ENCODE measurements at places on chromosomes 11 and 22. TPM values are rescaled to one million over a fixed set of nuclear protein-coding genes. Genes with fewer than 3 reads are reported as not detected.

GRCh38 chr11:45897556-45897955, 9.5 kb downstream of the FREY1 start:
- no peak for DNase-seq

- DNase-seq, result no peak
These were observed 651 bp upstream of the FAM83F start for GRCh38 chr22:39994041-39994565.

DNA sequence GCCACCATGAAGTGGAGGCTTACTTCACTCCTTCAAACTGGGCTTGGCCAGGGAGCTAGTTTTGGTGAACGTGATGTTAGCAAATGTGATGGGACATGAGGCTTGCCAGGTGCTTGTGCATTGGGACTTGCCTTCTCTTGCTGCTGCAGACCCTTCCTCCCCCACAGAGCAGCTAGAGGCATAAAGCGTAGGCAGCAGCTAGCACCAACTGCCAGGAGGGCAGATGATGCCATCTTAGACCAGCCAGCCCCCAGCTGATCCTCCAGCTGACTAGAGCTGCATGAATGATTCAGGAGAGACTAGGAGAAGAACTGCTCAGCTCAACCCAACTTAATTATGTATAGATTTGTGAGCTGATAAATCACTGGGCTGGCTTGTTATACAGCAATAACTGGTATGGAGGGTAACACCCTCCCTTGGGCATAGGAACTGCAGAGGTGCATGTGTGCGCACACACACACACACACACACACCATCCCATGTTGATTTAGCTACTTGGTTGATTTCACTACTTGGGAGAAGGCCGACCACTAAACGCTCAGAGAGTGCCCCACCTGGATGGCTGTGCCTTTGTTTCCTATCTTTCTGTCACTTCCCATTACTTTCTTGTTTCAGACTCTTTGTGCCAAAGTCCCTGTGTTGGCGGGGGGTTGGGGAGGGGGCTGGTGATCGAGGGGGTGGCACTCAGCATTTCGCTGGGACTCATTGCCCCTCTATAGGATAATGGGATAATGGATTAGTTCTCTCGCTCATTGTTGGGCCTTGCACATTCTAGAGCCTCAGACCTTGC, 202.8 kb downstream of the ADAMTS15 start:
- no peak for DNase-seq

GRCh38 chr22:23146478-23147205, 1.4 kb downstream of the RAB36 start:
- no peak for DNase-seq

DNA sequence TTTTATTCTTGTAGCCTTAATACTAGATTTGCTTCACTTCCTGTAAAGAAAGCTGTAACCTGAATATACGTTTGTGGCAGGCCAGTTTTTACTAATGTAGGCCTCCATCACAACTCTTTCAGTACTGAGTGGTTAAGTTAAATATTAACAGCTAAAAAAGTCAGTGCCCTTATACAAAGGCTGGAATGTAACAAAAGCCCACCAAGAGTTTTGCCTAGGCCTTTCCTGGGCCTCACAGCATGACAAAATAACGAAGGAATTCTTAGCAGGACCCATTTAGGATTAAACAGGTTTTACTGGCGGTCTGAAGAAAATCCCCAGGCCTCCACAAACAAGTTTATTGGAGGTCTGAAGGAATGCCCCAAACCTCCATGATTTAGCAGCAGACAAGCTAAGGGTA, 43.7 kb downstream of the PIWIL3 start:
- no peak for DNase-seq

GRCh38 chr11:74838188-74838587, 89.5 kb downstream of the RNF169 start:
- no peak for DNase-seq

DNA sequence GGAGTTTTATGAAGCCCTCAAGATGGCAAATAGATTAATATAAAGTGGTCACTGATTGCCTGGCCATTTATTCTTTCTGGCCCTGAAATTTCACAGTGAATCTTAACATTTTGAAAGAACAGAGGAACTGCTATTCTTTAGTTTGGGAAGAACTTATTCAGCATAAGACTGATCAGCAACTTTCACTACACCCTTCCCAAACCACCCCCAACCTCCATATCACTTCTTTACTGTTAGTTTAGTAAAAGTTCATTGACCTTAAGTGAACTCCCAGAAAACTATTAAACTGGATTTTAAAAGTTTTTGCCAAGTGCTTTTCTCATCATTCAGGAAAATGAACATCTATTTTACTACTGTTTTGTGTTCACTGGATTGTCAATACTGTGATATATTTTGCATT, 77.4 kb downstream of the NARS2 start:
- no peak for DNase-seq

GRCh38 chr11:48034926-48035871, 54.8 kb downstream of the PTPRJ start:
- DNase-seq, result no peak

DNA sequence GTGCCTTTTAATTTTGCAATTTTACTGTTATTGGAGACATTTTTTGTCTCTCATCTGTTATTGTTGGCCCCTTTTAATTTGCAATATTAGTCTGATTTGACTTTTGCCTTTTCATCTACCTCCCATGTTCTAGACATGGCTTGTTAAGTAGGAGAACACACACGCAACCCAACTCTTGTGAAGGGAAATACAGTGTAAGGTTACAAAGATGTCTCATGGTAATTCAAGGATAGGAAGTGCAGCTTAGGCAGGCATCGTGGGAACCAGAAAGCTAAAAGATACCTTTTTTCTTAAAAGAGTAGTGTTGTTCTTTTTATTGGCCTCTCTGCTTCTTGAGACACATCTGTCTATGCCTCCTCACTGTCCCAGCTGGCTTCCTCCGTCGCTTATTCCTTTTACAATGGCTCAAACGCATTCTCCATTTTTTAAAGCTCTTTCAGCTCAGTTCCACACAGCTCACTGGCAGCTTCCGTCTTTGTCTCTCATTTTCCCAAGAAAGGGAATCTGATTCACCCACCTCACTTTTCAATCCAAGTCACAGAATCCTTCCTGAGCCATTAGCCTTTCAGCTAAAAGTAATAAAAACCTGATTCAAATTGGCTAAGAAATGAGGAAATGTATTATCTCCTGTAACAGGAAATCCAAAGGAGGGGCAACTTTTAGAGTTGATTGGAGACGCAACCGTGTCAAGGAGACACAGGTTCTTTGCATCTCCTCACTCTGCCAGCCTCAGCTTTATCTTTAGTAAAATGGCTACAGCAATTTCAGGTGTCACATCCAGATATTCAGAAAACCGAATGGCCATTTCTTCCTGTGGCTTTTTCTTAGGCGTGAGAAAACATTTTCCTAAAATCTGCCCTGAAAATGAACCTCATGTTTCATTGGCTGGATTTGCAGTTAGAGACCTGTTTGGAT, 57.2 kb downstream of the SIK2 start:
- DNase-seq, result no peak

DNA sequence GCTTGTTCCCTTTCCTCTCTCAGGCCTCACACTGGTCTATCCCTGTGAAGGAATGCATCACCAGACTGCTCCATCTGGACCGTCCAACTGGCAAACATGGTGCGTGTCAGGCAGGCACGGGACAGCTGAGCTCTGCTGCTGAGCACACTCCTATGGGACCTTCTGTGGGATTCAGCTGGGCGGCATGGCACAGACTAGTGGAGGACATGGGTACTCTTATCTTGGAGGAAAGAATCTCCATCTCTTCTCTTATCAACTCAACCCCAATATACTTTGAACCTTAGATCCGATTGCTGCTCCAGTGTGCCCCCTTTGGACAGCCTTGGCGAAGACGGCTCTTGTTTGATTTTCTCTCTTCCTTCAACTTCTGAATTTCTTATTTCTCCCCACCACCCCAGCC, 593.6 kb downstream of the ETS1 start:
- no peak for DNase-seq

GRCh38 chr11:123065621-123066020, 3.7 kb upstream of the HSPA8 start:
- no peak for DNase-seq

- no peak for DNase-seq
These were observed 1.3 kb upstream of the PVALB start for GRCh38 chr22:36818010-36818642.

DNA sequence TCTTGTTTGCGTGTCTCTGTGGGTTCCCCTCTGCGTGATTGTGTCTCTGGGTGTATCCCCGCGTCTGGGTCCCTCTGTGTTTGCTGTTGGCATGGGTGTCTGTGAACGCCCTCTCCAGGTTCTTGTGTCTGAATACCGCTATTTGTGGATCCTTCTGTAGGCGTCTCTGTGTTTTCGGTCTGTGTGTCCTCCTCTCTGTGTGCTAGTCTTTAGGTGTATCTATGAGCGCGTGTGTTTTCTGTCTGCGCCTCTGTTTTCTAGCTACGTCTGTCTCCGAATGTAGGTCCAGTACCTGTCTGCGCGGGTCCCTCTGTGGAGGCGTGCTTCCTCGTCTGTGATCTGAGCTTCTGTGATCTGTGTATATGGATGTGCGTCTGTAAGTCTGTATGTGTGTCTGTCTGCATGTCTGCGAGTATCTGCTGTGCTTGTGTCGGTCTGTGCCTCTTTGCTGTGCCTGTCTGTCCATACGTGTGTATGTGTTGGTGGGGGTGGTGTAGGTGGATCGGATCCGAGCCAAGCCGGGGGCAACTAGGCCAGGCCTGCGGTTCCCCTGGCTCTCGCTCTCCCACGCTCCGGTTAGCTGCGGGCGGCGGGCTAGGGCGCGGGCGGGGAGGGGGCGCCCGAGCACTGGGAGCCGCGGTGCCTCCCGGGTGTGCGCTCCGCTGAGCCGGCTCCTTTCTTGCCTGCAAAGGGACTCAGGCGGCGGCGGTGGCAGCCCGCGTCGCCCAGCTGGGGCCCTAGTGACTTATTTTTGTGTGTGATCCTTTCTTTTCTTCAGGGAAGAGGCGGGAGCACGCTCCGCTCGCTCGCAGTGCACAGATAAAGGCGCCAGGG, 105.3 kb upstream of the E2F8 start:
- DNase-seq, result no peak

DNA sequence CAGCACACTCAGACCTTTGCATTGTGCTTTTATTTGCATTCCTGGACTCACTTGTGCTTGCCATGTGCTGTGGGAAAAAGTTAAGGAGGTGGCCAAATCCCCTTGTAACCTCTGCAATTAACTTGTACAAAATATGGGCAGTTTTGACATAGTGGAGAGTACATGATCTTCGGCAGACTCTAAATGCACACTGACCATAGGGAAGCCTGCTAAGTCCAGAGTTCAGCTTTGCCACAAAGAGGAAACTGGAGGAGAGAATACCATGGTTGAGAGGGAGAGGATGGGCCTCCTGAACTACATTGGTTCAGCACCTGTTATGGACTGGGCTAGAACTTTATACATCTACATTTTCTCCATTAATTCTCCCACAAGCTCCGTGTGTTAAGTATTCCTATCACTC, 37.6 kb upstream of the CEP295 start:
- no peak for DNase-seq

The DTX4 gene
- 3.0 TPM for total RNA-seq

The C11orf87 gene
- total RNA-seq, result not detected

The EIF3F gene
- 306 TPM for total RNA-seq

The EFCAB6 gene
- total RNA-seq, result 0.23 TPM

The TANGO2 gene
- 30.0 TPM for total RNA-seq

The SPON1 gene
- total RNA-seq, result 20.5 TPM

The WBP2NL gene
- total RNA-seq, result not detected

The DBX1 gene
- total RNA-seq, result not detected

The API5 gene
- total RNA-seq, result 93.9 TPM

The RFPL1 gene
- total RNA-seq, result not detected
